Fibroblast of the aortic adventitia (primary cell): ENCODE measurements at places on chromosomes 3 and 15. TPM values are rescaled to one million over a fixed set of nuclear protein-coding genes. Genes with fewer than 3 reads are reported as not detected.

DNA sequence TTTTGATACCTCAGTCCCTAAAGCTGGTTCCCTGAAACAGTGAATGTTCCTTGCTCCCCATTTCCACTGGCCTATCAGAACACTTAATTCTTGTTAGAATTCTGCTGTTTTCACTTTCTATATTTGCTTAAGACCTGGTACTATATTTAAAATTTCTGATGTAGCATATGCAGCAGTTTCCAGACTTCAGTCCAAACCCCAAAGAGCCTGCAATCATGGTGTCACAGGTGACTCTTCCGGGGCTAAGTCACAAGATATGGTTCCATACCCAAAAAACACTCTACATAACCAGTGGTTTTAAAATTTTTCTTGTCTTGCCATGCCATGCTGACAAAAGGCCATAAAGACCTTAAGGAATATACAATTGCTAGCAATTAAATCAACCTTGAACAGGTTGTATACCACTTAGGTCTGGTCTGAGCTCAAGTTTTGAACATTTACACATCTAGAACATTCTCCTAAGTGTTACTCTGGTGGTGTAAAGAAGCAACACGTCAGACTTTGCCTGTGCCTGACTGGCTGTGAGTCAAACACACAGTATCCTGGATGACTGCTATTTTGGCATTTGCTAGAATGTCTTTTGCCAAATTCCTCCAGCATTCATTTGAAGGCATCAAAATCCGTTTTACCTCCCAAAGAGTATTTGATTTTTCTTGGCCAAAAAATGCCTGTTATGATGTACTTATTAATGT, 160.0 kb downstream of the FRMD5 start:
- DNase-seq, result peak; percentile 92

GRCh38 chr15:101406526-101407195, 82.8 kb downstream of the PCSK6 start:
- DNase-seq, result no peak

- no peak for DNase-seq
These were observed 33.5 kb downstream of the RAB6B start for GRCh38 chr3:133862161-133862560.

DNA sequence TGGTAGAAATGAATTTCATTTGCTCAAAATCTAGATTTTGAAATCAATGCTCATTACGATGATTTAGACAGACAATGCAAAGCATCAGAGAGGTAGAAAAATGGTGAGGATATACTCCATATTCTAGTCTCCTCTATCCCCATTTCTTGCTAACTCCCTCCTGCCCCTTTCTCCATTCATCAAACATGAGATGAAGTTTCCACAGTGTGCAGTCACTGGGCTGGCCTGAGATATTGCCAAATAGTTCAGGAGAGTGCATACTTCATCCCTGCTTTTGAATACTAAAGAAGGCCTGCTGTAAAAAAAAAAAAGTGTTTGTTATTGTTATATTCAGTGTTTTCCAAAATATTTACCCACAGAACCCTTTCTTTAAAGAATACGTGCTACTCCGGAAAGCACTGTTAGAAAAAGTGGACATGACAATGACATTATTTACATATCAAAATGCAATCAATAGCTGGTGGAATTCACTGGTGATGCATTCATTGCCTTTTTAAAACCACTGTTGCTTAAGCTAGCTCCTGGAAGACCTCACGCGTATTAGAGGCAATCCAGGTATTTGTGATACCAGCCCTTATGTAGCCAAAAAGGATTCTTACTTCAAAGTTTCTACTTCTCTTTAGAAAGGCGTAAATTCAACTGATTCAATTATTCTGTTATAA, 247.6 kb upstream of the SOX2 start:
- DNase-seq, result no peak

- DNase-seq, result no peak
These were observed 400.0 kb downstream of the FOXP1 start for GRCh38 chr3:71183549-71183948.

DNA sequence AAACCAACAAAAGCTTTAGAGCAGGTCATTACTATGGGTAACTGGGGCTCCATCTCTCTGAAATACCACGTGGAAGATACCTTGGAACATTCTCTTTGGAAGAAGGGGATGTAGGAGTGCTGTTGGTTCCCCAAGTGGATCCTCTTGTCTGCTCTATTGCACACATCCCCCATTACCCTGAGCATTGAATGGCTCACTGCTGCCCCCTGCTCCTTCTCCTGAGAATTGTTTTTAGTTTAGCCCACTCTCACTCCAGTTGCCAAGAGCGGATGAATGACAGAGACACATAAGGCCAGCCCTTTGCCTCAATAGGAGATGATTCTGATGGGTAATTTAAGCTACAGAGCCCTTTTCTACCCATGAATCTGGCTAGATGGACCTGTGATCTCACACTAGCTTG, 135.6 kb upstream of the SUCLG2 start:
- DNase-seq, result peak; percentile 58

Gene C3orf52
- 4.4 and 10.7 TPM in 2 replicates for total RNA-seq
